ENCODE measurements at places on chromosomes 16 and 17.

DNA sequence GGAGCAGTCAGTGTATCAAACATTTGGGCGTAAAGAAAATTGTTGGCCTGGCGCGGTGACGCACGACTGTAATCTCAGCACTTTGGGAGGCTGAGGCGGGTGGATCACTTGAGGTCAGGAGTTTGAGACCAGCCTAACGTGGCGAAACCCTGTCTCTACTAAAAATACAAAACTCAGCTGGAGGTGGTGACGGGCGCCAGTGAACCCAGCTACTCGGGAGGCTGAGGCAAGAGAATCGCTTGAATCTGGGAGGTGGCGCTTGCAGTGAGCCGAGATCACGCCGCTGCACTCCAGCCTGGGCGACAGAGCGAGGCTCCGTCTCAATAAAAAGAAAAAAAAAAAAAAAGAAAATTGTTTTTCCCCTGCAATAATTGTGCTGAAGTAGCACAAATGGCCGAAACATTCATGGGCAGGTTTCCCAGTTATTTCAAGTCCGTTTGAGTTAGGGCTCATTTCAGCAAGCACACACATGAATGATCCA, 1.4 kb downstream of the GCSH start:
- DNase-seq, result no peak

- DNase-seq, result no peak
Measured at GRCh38 chr16:87206646-87207451, 110.3 kb downstream of the C16orf95 start.

- no peak for DNase-seq
Measured at GRCh38 chr17:4747847-4748246, 8.1 kb upstream of the CXCL16 start.

GRCh38 chr17:51442088-51442865, 181.9 kb downstream of the UTP18 start:
- DNase-seq, result no peak

- DNase-seq, result no peak
Measured at GRCh38 chr16:2008009-2008526, 1.6 kb downstream of the ZNF598 start.

- DNase-seq, result peak; percentile 36
Measured at GRCh38 chr16:12178251-12178990, 201.9 kb downstream of the SNX29 start.
